Fibroblast of lung (primary cell): ENCODE measurements at places on chromosomes 12 and 14. TPM values are rescaled to one million over a fixed set of nuclear protein-coding genes. Genes with fewer than 3 reads are reported as not detected.

The PTPRR gene
- under 0.01 and 0.50 TPM in 2 replicates for total RNA-seq

The STK38L gene
- total RNA-seq, result 16.5 and 18.0 TPM in 2 replicates

The NR1H4 gene
- total RNA-seq, result not detected in 2 replicates

The SOAT2 gene
- under 0.01 TPM in 1 of 2 replicates, not detected in the other for total RNA-seq

The CMKLR1 gene
- total RNA-seq, result under 0.01 TPM in 1 of 2 replicates, not detected in the other
